Kasumi-1 (cell line): ENCODE measurements at places on chromosomes 5 and 9.

GRCh38 chr5:135343413-135343812 lies 55.6 kb downstream of the MACROH2A1 start:
- no peak for DNase-seq

DNA sequence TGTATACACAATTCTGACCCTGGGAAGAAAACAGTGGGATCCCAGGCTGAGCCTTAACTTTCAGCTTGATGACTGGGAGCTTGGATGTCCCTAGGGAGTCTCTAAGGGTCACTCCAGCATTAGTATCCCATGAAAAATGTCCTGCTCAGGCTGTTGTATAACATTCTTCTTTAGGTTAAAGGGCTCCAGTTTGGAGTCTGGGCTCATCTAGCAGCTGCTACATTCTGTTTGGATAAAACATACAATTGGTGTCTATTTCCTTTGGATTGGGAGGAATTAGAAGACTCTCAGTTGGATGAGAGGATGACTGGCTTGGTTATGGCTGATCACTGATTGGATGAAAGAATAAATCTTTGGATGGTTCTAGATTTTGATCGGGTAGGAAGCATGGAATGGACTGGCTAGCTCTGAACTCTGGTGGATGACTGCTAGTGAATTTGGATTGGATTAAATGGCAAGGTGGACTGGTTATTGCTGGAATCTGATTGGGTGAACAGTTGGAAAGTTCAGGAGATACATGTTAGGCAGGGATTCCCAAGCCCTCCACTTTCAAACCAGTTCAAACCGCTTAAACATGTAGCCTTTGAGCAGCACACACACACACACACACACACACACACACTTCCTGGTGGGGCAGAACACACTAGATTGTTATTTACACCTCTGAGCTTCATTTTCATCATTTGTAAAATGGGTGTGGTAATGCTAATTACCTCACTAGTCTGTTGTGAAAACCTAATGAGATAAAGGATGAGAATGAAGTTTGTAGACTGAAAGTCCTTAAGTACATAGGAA lies 7.1 kb upstream of the MYOZ3 start:
- no peak for DNase-seq

GRCh38 chr9:71814815-71815214 lies 46.5 kb upstream of the CEMIP2 start:
- DNase-seq: no peak

DNA sequence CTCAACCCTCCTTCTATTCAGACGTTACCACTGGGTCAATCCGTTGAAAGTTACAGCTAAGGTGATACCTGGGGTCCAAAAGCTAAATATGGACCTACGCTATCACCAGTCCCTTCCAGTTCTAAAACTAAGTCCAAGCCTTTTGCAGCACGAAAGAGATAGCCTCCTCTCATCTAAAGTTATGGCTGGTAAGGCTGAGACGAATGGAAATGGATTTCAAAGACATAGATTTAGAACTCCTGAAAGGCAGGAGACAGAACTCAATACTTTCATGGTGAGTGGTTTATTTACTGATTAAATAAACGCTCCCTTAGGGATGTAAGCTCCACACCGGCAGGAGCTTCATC lies 751 bp upstream of the RIC1 start:
- no peak for DNase-seq

DNA sequence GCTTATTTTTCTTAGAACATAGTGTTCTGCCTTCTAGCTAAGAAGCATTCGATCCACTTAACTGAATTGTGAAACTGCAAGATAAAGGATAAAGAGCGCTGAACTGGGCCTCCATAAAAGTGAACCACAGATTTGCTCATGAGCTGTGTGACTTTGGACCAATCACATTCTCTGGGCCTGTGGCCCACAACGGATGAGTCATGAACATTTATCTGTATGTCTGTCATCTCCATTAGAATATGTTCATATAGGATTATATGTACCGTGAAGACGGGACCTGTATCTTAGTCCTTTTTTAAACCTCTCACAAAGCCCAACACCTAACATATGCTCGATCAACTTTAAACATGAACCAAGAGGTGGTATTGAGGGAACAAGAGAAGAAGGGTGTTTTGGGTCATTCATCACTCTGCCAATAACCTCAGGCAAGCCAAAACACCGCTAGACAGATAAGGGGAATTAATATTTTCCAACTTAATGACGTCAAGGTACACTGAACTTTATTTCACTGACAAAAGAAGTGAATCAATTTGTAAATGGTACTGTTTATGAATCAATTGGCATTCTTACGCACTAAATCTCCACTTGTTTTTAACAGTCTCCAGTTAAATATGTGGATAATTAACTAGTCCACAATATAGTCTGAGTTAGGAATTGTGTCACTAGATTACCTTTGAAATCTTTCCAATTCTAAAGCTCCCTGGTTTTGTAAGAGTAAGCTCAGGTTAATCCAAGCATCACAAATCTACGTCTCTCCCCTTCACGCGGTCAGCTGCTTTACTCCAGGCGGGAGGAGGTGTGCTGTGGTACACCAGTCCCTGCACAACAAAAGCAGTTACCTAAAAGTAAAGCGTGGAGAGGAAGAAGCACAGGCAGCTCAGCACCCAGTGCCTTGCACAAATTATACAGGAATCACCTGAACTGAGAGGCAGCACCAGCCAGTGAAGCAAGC lies 1.6 kb downstream of the TMEM245 start:
- no peak for DNase-seq
